ENCODE measurements at places on chromosomes 1 and 21.

GRCh38 chr21:45079351-45079750 is 5.0 kb downstream of the ADARB1 start:
- DNase-seq: no peak

GRCh38 chr1:93694039-93694438 is 12.4 kb upstream of the BCAR3 start:
- no peak for DNase-seq

DNA sequence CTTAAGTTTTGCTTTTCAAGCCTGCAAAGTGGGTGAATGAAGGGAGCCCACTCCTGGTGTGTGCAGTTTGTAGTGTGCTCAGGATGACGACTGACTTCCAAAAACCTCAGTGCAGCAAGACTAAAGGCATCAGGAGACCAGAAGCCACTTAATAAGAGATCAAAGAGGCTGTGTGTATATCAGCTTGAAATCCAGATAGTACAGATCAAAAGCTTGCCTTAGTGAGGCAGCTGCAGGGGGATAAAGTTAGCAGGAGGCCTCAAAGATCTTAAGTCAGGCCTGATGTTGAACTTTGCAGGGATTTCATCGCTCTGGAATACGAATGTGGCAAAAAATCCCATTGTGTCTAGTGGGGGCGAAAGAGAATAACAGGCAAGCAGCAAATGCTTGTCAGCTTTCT is 99.8 kb downstream of the PATJ start:
- DNase-seq: no peak

DNA sequence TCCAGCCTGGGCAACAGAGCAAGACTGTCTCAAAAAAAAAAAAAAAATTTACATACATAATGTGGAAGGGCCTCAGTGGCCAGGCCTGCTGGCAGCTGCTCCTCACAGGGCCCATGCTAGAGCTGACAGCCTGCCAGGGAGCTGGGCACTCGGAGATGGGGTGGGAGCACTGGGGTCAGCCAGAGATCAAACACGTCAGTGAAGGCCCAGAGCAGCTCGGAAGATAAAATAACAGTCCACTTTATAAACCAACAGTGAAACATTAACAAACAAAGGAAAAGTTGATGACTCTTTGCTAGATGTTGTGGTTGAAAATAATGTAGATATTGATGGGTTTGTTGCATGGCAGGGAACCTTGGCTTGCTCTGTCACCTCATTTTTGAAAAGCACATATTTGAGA is 42.7 kb downstream of the ATP5PF start:
- no peak for DNase-seq

GRCh38 chr1:182330303-182330702 is 61.3 kb downstream of the GLUL start:
- DNase-seq: no peak

- no peak for DNase-seq
Observed at GRCh38 chr1:34406833-34407539, 230.3 kb downstream of the C1orf94 start.

DNA sequence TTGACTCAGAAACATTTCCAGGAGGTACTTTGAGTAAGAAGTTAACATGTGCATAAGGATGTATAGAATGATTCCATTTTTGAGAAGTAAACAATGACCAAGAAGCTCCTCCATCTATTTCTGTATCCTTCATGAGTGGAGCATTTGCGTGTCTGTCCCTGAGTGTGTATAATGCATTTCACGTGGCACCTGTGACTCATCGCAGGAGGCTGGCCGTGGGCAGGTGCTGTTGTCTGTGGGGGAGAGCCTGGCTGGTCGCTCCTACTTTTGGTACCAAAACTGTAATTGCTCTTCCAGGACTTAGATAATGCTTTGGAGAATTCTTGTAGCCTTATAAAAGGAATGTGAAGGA is 16.5 kb downstream of the SLC37A1 start:
- no peak for DNase-seq

GRCh38 chr1:201838381-201838780 is 9.4 kb downstream of the IPO9 start:
- DNase-seq: no peak

- DNase-seq: no peak
Observed at GRCh38 chr1:42259739-42260064, 75.3 kb downstream of the FOXJ3 start.

- no peak for DNase-seq
Observed at GRCh38 chr1:204673209-204673608, 12.3 kb downstream of the LRRN2 start.

GRCh38 chr1:9115351-9116205 is 13.3 kb downstream of the GPR157 start:
- no peak for DNase-seq

DNA sequence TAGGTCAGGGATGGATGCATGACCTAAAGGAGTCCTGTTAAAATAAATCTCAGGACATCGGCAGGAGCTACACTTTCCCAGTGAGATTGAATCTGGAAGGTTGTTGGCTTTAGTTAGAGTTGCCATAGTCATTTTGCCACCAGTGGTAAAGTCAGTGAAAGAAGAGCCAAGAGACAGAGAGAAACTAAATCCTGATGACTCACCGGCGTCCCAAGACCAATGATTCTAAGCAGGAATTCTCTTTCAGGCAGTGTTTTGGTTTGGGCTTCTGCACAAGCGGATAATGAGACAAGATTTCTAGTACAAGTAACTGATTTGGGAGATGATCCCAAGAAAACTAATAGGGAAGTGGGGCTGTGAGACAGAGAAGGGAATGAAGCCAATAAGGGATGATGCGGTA is 88.8 kb upstream of the ETS2 start:
- no peak for DNase-seq

GRCh38 chr1:41905093-41905675 is 13.5 kb downstream of the HIVEP3 start:
- no peak for DNase-seq

GRCh38 chr1:44338136-44338535 is 16.9 kb downstream of the ERI3 start:
- no peak for DNase-seq

- no peak for DNase-seq
Observed at GRCh38 chr1:37602750-37603694, 7.3 kb upstream of the GNL2 start.

DNA sequence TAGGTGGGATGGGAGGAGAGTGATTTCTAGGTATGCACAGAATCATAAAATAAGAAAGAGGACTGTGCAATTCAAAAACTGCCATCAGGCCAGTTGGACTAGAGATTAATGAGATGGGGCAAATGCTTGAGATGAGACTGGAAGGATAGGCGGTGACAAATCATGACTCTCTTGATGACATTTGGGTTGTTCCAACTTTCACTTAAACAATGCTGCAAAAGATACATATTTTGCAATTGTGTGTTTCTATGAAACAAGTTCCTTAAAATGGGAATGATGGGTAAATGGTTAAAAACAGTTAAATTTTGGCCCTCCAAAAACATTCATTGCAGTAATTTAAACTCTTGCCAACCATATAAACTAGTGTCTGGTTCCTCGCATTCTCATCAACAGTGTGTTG is 55.2 kb downstream of the RNASEL start:
- no peak for DNase-seq

GRCh38 chr1:24966121-24966723 is 36.1 kb upstream of the RUNX3 start:
- no peak for DNase-seq

DNA sequence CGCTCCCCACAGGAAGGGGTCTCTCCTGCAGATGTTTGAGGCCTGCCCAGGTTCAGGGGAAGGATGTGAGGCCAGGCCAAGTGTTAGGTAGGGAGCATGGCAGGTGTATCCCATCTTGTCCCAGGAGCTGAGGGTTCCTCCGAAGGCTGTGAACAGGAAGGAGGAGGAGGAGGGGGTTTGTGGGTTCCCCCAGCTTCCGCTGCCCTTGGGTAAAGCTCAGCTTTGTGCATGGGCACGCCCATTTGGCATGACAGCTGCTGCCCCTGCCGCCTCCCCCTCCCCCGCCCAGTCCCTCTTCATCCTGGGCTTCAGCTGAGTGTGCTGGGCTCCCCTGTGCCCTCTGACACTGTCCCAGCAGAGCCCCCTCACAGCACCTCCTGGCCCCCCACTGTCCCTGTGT is 25.5 kb downstream of the TNFRSF8 start:
- DNase-seq: no peak

DNA sequence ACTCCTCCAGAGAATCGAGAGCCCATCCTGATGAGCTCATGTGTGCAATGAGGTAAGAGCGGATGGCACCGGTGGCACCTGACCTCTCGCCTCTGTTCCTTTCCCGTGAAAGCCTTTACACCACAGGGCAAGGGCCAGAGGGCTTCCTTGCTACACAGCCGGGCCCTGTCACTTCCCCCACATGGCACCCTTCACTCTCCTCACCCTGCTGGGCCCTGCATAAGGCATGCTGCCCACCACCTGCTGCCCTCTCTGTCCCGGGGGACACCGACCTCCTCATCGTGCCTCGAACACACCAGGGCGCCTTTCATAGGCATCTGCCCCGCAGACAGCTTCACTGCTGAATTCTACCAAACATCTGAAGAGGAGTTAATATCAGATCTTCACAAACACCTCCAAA is 45.1 kb upstream of the C1orf174 start:
- no peak for DNase-seq

All from activated CD4-positive, CD25-positive, alpha-beta regulatory T cell (primary cell).